Fibroblast of mammary gland (primary cell): ENCODE measurements at places on chromosomes 13 and 19.

DNA sequence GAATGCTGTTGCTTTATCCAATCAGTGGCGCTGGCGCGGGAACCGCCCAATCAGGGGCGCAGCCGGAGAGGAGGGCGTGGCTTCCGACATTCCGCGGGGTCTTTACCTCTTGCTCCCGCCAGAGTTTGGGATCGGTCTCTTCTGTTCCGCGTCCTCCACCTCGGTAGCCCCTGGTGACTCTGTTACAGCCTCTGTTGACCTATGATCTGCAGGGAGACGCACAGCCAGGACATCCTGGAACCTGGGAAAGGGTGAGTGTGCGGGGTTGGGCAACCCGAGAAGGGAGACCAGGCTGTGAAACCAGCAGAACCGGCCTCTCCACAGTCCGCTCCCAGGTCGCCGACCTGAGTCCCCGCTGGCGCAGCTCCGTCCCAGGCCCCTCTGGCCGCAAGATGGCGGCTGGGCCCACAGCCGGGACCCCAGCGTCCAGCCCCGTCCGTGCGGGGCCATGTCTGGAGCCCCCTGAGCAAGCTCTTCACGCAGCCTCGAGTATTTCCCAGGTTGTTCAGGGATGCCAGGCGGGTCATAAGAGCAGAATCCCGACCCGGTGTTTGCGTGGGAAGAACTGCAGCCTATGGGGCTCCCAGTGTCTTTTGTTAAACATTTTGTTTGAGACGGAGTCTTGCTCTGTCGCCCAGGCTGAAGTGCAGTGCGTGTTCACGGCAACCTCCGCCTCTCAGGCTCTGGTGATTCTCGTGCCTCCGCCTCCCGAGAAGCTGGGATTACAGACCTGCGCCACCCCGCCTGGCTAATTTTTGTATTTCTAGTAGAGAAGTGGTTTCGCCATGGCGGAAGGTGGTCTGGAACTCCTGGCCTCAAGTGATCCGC is 4.4 kb upstream of the ZNF681 start:
- DNase-seq: peak; percentile 25

GRCh38 chr19:19443902-19444680 is 38.6 kb downstream of the GATAD2A start:
- no peak for DNase-seq

GRCh38 chr19:52198678-52199077 is 8.8 kb downstream of the PPP2R1A start:
- no peak for DNase-seq

- no peak for DNase-seq
Observed at GRCh38 chr13:38264363-38265131, 85.1 kb upstream of the UFM1 start.

DNA sequence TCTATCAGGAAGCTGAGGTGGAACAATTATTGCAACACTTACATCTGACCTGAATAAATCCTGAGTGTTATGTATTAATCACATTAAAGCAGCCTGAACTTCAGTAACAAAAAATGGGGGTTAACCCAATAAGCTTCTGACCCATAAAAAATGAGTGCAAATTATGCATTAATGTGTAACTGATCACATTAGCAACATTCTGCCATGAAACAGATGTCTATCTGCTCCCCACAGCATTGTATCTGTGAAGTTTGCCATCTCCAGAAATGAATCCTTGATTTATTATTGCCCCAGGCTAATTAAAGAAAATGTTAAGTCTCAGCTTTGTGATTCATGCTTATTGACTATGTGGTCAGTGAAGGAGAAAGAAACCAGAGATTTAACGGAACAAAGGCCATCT is 304.9 kb downstream of the PCDH20 start:
- DNase-seq: no peak

GRCh38 chr19:30681162-30682100 is 309.2 kb downstream of the ZNF536 start:
- no peak for DNase-seq
